ENCODE measurements at places on chromosomes 13 and 19.
A peak's percentile ranks its signal among the peaks of the same experiment; 100 is the strongest.

DNA sequence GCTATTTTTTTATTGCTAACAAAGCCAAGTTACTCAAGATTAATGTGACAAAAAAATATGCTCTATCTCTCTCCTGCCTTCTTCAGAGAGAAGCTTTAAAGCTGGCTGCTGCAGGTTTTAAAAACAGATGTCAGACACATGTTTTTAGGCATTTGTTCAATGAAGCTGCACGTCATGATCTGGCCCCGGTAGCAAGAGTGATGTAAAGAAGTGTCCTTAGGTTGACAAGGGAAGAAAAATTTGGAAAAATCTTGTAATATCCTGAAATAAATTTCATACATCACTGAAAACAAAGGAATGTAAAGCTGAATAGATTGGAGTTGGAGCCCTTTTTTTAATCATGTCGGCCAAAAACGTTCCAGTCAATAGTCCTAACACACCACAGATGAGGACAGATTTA is 531.4 kb upstream of the NBEA start:
- no peak for DNase-seq

- no peak for DNase-seq
Observed at GRCh38 chr19:589693-590395, at the start of gene HCN2. HCN2 (plus strand) TSS chr19:589881; CDS start chr19:589946, 65 bp downstream.

DNA sequence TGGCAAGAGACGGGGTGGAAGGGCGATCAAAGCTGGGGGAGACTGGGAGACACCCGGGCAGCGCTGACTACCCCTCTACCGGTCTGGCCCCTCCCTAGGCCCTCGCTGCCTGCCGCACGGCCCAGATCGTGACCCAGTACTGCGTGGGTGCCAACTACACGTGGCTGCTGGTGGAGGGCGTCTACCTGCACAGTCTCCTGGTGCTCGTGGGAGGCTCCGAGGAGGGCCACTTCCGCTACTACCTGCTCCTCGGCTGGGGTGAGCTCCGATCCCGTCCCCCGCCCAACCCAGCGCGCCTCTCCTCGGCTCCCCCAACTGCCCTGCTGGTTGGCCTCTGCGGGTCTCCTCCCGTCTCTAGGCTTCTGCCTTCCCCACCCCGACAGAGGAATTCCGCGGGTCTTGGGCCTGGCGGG is 8.8 kb downstream of the GIPR start:
- no peak for DNase-seq

- DNase-seq = no peak
Observed at GRCh38 chr13:72990953-72991352, 67.9 kb upstream of the KLF5 start.

DNA sequence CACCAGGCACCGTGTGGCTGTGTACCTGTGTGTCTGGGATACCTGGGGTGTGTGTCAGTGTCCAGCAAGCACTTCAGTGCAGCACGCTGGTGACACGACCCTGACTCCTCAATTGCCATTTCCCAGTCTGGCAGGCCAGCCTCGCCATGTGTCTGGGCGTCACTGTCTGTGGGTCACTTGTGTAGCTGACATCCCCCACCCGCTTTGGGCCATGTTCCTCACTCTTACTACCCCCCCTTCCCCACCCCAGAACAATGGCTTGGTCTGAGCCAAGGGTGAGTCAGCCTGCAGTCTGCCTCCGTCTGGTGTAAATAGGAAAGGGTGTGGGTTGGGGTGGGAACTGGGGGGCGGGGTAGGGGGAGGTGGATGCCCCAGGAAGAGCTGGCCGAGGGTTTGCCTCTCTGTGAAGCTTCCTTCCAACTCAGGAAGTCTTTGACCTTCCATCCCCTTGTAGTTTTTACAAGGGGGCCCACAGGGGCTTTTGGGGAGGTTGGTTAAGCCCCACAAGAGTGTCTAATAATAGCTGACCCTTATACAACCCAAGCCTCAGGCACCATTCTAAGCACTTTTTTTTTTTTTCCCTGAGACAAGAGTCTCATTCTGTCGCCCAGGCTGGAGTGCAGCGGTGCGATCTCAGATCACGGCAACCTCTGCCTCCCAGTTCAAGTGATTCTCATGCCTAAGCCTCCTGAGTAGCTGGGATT is 17.6 kb downstream of the NOVA2 start:
- DNase-seq = peak; percentile 92

DNA sequence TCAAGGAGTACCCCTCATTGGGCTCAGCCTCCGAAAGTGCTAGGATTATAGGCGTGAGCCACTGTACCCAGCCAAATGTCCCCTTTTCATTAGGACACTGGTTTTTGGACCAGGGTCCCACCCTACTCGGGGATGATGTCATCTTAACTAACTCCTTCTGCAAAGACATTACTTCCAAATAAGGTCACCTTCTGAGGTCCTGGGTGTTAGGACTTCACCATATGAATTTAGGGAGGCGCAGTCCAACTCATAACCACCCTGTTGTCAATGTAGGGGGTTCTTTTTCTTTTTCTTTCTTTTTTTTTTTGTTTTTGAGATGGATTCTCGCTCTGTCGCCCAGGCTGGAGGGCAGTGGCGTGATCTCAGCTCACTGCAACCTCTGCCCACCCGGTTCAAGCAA is 32.7 kb upstream of the NFIC start:
- DNase-seq = no peak

Data from pons (tissue), 1 donor.